ENCODE measurements at places on chromosomes 6 and 20.

DNA sequence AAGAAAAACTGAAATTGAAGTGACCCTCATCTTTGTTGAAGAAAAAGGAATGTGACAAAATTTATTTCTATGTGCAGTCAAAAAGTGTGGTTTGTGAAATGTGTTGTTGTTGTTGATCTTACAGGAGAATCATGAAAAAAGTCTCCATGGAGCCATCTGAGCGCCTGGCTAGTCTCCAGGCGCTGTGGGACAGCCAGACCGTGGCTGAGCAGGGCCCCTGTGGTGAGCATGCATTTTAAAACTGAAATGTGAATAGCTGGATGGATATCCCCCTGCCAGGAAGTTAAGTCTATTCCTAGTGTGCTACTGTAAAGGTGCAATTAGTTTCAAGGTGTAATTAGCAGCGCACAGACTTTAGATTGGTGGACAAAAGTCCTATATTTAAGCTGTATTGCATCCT, 170.6 kb downstream of the CARMIL1 start:
- no peak for DNase-seq

DNA sequence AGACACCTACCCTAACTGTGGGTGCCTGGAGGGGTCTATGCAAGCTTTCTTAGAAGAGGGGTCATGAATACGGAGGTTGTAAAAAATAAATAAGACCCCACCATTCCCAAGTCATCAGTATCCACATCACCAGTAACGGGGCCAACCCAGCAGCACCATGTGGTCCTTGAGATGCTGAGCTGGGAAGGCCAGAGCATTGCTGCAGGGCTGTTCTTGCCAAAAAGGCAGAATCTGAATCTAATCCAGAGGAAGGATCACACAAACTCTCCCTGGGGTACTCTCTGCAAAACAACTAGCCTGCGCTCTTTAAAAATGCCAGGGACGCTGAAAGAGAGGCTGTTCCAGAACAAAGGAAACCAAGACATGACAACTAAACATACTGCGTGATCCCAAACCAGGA, 43.2 kb downstream of the SSR1 start:
- no peak for DNase-seq

DNA sequence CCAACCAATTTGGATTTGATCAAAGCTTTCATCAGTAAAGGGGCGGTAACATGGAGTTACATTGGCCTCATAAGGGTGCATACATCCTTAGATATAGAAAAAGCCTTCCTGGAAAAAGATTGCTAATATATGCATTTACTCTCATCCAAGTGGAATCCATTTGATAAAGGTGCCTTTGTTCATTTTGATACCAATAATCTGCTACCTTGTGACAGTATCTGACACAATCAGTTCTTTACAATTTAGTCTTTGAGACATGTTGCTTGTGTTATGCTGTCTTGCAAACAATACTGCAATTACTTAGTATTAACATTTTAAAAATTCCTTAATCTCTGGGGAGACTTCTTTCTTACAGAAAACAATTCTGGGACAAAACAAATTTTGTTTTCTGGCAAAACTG, 654.4 kb upstream of the SLC35B3 start:
- DNase-seq = no peak

- no peak for DNase-seq
Observed at GRCh38 chr20:19858466-19859371, 100.7 kb downstream of the RIN2 start.

DNA sequence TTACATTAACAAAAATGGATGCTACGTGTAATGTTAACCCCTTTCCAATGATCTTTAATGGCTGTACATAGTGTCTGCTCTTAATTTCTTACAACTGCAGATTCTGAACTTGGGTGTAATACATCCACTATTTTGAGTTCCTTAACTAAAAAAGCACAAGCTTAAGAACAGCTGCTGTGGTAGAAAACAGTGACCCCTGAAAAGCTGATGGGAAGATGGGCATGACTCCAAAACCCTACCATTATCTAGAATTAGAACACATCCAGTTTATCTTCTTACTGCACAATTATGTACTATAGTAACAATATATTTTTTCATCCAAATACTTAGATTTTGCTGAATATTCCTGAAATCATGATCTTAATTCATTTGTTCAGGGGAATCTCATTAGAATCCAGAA, 49.3 kb downstream of the LYRM4 start:
- no peak for DNase-seq

- DNase-seq = no peak
Observed at GRCh38 chr20:13809855-13810254, 25.0 kb downstream of the NDUFAF5 start.

DNA sequence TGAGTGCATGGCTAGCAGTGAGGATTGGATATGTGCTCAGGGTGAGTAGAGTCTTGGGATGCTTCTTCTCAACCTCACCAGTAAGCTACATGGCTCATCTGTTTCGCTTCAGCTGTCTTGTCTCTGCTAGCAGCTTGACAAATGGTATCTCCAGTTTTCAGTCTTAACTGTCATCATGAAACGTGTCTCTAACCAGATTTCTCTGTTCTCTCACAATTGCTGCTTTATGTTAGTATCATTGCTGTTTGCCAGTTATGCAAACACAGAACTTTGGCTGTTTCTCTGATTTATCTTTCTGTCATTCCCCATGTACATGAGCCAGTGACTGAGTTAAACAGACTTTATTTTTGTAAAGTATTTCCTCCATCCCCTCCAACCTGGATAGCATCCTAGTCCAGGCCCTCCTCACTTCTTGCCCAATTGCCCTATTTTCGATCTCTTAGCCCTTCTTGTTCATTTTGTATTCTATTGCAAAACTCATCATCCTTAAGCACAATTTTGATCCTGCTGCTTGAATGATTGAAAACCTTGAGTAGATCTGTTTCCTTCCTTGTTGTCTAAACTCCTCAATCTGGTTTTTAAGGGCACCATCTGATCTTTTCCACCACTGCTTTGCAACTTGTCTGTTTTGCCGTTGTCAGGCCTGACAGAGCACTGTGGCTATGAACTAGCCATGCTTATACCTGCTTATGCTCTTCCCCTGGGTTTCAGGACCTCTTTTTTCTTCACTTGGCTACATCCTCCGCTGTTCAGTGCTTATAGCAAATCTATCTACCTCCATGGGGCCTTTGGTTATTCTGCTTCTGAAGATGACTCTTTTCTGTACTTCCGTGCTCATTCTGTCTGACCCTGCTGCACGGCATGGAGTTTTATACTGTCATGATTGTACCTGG, 37.7 kb upstream of the ADIG start:
- DNase-seq = no peak

DNA sequence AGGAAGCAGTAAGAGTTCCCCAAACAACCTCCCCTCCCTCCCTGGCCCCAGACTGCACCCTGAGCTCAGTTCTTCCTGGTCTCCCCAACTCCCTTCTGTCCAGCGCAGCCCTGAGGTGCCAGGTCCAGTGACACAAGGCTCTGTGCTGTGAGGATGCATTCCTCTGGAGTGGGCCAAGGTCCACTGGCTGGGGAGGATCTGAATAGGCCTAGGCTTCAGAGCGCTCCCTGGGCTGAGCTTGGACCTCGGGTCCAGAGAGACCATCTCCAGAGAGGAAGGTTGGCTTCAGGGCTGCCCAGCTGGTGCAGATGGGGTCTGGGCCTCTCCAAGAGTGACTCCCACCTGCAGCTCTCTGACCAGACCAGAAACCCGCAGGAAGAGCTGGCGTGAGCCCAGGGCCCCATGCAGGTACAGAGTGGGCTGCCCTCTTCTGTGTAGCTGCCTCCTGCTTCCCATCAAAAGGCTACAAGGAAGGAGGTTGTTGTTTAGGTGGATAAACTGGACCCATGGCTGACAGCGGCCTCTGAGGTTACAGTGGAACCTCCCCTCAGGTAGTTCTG, 52.3 kb upstream of the MLN start:
- DNase-seq = no peak

GRCh38 chr6:1254326-1254725, 57.6 kb upstream of the FOXQ1 start:
- no peak for DNase-seq

- no peak for DNase-seq
Observed at GRCh38 chr6:99993533-99994251, at the start of gene MCHR2. MCHR2 (minus strand) TSS chr6:99994223; CDS start chr6:99956147, 38,076 bp downstream.

- no peak for DNase-seq
Observed at GRCh38 chr6:125066140-125066539, 87.4 kb upstream of the TPD52L1 start.

- DNase-seq = no peak
Observed at GRCh38 chr20:20137851-20138250, 85.5 kb downstream of the CFAP61 start.
